Fibroblast of lung (primary cell): ENCODE measurements at places on chromosomes 7 and 10. TPM values are rescaled to one million over a fixed set of nuclear protein-coding genes. Genes with fewer than 3 reads are reported as not detected.

Gene SUN3
- total RNA-seq = not detected in 2 replicates

Gene NPFFR1
- under 0.01 TPM in 1 of 2 replicates, not detected in the other for total RNA-seq

Gene RARRES2
- total RNA-seq = 65.6 and 174 TPM in 2 replicates

DNA sequence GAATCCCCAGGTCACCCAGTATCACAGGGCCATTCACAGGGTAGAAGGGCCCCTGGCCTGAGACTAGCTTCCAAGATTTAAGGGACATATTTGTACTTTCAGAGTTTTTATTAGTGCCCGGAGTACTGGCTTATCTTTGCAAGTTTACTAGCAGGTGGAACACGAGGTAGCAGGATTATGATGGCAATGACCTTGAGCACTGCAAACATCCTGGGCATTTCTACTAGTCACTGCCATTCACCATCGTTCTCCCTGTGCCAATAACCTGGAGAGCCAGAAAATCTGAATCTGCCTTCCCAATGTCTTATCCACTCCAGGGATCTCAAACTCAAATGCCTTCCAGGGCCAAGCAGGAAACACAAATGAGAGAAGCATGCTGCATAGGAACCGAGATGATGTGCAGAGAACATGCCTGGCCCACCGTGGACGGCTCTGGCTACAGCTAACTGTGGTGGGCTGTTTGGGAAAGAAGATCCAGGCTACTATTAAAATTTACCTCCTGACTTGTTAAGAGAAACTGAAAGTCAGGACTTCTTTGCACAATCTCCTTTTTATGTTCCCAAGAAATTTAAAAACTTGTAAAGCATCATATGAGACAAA lies 16.7 kb downstream of the FAM53B start:
- DNase-seq = no peak
